Spinal cord (tissue), 10 donors: ENCODE measurements at places on chromosomes 4 and X. TPM values are rescaled to one million over a fixed set of nuclear protein-coding genes. Genes with fewer than 3 reads are reported as not detected.

- DNase-seq, result no peak
Measured at GRCh38 chrX:110846071-110846470, 50.5 kb upstream of the CHRDL1 start.

Gene SHISA3
- total RNA-seq, result 1.9 TPM

DNA sequence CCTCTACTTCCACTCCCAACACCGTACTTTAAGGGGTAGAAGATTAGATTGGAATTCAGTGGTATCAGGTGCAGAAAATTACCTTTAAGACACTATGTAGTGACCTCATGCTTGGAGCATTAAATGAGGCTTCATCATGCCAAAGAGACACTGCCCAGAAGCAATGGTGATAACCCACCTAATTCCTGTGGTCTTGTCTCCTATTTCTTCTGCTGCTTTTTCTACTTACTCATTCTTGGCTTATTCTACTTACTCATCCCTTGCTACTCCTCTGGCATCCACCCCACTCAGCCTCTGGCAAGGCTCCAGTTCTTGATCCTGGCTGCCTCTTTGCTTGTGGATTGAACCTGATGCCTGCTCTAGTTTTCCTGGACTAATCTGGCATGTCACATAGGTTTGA is 62.3 kb upstream of the ADAMTS3 start:
- DNase-seq, result no peak

GRCh38 chr4:91111556-91111955 is 984.4 kb downstream of the CCSER1 start:
- DNase-seq, result peak; percentile 37

DNA sequence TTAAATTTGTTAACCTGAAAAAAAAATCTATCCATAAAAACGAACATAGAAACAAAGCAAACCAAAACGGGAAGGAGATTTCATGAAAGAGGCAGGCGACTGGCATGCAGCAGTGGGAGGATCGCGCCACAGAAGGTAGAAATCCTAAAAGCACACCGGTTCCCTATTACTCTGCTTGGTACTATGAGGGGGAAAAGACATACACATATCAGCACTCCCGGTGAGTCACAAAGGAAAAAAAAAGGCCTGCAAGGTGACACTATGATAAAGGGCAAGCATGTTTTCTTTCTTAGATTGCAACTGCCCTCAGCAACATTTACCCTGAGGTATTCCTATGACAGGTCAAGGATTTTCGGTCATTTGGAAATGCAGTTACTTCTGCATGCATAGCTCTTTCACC is 60.6 kb upstream of the NAP1L5 start:
- peak; percentile 15 for DNase-seq

Gene CT45A1
- not detected for total RNA-seq

Gene SATL1
- 1.1 TPM for total RNA-seq

DNA sequence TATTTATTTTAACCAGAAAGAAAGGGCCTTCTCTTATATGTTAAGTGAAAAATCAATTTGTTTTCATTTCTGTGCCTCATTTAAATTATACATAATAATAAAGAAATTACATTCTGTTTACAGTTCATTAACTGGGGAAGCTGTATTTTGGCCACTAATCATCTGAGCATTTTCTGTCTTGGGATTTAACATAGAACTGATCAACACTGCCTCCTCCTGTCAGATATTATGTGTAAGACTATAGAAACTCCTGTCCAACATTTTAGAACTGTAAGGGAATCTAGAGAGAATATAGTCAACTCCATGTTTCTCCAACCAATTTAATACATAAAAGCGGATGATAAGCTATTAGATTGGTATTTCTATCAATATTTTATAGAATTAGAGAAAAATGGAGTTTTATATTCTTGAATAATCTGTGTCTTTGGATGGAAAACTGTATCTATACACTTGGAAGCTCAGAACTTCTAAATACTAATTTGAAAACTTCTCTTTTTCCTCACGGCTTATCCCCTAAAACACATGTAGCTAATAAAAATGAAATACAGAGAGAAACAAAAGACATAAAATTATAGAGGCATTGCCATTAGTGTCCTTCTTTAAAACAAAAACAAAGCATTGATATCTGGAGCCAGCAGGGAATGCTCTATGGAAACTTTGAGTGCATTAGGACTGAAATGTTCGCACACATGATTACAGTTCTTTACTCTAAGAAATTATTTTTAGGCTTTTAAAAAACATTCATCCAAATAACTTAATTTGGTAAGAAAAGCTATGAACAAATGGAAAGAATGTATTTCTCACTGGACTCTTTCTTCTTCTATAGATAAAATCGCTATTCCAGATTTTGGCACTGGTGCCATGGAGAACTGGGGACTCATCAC is 33.1 kb downstream of the ENPEP start:
- no peak for DNase-seq
